ENCODE measurements at places on chromosomes 2 and 18.

DNA sequence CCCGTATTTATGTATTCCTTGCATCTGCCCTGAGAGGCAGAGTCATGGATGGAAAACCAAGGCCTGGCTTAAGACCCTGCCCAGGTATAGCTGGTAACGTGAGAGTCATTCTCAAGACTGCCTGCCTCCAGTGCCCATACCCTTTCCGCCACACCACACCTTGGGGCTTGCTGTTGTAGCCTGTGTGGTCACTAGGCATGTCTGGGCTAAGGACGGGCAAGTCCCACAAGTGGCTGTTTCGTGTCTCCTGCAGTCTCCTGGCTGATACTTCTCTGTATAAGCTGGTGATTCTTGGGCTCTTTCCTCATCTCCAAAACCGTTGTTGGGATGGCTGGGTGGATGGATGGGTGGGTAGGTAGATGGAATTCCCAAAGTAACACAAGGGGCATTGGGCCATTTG is 269.8 kb downstream of the KLHL29 start:
- DNase-seq: no peak

GRCh38 chr2:152454960-152455359 is 120.0 kb downstream of the FMNL2 start:
- DNase-seq: no peak

- no peak for DNase-seq
Observed at GRCh38 chr2:112579241-112579640, 5.2 kb upstream of the CHCHD5 start.

- peak; percentile 28 for DNase-seq
Observed at GRCh38 chr2:127428815-127429109, 10.5 kb downstream of the PROC start.

DNA sequence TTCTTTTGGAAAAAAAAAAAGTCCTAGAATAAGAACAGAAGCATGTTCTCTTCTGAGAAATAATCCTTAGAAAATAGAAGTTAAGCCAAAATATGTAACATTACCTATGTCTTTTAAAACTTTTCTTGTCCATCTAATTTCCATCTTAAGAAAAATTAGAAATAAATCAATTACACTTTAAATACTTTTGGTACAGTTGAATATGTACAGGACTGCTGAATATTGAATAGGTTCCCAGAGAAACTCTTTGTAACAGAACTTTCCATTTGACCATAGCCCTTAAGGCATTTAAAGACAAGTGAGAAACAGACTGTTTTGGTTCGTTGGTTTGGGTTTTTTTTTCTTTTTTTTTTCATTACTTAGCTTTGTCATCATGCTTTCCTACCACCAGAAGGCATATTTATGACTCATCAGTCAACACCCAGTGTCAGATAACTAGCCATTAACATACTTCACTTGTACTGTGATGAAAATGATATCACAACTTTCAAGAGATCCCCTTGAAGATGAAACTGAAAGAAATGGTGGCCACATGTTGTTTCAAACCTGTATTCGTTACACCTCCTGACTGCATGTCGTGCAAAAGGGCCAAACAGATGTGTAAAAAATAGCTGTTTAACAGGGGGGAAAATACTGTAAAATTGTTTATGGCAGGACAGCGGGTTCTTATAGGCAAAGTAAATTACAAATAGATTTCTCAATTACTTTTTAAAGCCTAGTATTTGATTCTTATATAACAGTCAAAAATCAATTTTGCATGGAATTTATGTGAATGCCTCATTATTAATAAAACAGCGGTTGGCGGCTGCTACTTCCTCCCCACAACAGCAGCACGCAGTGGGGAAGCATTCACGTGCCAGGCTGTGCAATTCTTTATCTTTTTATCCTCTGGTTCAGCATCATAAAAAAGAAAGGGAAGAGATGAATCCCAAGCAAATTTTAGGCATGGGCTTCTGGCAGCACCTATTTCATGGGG is 280.7 kb upstream of the HNRNPA3 start:
- DNase-seq: peak; percentile 62

DNA sequence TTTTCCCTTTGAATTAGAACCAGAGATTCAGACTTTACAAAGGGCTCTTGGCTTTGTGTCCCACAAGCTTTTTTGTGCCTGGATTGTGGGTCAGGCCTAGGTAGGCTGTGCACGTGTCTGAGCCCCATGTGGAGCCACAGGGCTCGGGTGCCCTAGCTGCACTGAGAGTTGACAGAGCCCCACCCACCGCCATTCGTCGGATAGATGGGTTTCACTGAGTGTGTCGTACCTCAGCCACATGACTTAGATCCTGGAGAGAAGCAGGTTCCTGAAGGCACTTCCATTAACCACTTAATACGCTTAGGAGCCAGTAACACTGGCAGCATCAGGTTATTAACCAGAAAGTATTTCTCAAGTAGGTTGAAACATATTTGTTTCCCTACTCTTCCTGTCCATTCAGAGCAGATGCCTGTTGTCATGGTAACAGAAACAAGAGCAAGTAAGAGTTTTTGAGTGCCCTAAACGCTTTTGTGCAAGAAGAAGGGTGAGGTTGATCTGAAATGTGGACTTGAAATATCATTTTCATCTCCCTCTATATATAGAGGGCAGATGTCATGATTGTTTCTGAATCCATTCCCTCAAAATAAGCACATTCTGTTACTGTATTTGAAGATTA is 30.0 kb downstream of the ADCYAP1 start:
- no peak for DNase-seq

- no peak for DNase-seq
Observed at GRCh38 chr2:207681431-207681830, 30.0 kb upstream of the CCNYL1 start.

GRCh38 chr18:43590182-43590903 is 313.1 kb upstream of the SYT4 start:
- DNase-seq: no peak

DNA sequence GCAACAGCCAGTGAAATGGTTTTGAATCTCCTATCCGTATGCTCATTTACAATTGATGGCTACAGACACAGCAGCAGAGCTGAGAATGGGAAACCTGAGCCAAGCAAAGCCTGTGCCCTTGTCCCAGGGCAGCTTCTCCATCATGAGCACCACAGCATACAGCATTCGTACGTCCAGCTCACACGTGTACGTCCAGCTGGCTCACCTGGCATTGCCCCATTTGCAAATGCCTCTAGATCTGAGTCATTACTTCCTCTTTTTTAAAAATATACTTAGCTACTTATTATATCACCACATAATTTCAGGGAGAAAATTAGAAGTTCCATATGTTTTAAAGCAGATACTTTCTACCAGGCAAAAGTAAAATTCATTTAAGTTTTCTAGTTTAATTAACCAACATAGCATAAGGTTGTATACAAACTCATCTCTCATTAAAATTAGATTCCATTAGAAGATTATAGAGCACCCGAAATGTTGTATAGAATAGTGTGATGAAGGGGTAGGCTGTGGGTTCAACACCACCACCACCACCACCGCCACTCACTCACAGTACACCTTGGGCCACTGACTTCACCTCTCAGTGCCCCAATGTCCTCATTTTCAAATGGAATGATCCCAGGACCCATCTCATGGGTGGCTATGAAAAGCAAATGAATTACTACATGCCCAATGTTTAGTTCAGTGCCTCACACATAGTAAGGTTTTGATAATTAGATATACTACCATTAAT is 31.4 kb upstream of the TMEM177 start:
- no peak for DNase-seq

GRCh38 chr18:23498117-23498516 is 5.2 kb upstream of the RMC1 start:
- DNase-seq: no peak

DNA sequence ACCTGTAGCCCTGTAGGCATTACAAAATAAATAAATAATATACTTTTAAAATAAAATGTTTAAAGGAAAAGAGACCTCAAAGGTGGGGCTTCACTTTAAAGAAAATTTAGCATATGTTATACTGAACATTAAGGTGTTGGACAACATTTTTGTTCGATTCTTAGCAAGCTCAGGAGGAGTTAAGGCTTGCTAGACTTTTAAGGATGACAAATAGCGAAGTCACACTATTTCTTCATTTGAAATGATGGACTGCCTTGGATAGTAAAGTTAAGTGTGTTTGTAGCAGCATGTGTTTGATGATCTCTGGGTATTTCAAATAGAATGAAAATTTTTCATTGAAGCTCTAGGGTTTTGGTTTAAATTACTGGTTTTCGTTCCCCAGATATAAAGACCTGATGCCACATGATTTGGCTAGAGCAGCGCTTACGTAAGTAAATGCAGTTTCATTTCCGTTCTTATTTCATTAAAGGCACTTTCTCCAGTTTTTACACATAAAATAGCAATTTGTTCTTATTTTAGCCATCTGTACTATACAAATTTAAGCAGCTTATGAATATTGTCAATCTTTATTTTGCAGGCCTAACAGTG is 24.9 kb downstream of the HADHB start:
- no peak for DNase-seq

DNA sequence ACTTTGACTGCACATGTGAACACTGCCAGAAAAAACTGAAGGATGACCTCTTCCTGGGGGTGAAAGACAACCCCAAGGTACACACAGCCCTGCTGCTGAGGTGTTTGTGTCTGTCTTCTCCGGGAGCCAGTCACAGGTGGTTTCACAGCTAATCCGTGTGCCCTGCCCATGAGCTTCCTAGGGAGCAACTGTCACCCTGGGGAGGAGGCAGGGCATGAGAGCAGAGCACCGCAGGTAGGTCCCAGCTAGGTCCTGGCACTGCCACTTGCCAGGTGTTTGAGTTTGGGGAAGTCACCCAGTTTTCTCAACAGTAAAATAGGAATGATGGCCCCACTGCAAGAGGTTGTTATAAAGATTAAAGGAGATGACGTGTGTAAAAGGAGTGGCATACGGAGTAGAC is 29.1 kb downstream of the SMYD1 start:
- DNase-seq: no peak

DNA sequence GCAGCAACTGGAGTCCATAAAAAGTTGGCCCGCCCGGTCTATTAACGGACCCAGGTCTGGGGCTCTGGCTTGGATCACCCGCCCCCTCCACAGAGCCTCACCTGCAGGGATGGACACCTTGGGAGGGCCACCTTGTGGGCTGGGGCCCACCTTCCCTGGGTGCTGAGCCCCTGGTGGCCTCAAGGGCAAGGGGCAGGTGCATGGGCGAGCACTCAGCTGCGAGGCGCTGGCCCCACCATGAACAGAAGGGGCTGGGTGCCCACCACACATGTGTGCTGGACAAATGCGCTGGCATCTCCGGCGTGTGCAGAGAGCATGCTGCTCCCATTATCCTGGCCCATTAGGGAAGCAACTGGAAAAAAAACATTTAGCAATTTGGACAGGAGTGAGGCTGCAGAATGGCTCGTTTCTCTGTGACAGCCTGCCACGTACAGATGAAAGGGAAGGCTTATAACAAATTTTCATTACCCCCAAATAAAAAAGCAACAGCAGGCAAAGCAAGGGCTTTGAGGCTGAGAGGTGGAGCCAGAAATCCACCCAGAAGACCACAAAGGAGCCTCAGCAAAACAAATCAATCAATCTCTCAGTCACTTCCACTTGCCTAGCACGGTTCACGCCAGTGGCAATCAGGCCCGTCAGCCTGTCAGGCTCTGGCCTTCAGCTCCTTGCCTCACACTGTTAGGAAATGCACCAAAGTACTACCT is 253.1 kb upstream of the ZNF521 start:
- no peak for DNase-seq

DNA sequence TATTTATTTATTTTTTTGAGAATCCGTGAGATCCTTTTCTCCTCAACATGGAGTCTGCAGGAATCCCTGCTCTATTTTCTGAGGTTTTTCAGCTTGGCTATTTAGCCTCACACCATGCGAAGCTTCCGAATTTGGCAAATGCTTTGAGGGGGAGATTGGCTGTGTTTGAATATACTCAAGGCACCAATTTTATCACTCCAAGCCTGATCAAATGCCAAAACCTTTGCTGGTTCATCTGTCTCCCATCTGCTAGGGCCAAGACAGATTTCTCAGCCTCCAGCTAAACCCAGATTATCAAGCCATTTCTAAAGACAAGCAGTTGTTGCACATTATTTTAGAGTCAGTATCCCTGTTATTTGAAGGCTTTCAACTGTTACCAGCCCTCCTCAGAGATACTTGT is 295.7 kb downstream of the XIRP2 start:
- DNase-seq: no peak

DNA sequence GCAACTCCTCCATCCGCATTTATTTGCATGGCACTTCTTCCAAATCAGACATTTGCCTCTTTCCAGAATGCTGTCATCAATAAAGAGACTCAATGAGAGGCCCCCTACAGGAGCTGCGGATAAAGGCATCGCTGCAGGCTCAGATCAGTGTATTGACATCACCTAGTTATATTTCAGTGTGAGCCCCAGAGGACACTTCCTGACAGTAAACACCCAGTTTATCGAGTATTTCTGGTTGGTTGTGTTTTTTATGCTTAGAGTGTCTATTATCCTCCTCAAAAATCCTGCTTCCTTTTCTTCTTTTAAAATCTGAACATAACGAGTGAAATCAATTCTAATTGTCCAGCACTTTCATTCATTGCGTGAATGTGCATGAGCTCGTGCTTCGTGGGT is 38.8 kb downstream of the NRP2 start:
- no peak for DNase-seq

- no peak for DNase-seq
Observed at GRCh38 chr2:219486380-219486959, 12.2 kb upstream of the GMPPA start.

GRCh38 chr2:30412047-30412683 is 34.9 kb upstream of the LCLAT1 start:
- DNase-seq: no peak

DNA sequence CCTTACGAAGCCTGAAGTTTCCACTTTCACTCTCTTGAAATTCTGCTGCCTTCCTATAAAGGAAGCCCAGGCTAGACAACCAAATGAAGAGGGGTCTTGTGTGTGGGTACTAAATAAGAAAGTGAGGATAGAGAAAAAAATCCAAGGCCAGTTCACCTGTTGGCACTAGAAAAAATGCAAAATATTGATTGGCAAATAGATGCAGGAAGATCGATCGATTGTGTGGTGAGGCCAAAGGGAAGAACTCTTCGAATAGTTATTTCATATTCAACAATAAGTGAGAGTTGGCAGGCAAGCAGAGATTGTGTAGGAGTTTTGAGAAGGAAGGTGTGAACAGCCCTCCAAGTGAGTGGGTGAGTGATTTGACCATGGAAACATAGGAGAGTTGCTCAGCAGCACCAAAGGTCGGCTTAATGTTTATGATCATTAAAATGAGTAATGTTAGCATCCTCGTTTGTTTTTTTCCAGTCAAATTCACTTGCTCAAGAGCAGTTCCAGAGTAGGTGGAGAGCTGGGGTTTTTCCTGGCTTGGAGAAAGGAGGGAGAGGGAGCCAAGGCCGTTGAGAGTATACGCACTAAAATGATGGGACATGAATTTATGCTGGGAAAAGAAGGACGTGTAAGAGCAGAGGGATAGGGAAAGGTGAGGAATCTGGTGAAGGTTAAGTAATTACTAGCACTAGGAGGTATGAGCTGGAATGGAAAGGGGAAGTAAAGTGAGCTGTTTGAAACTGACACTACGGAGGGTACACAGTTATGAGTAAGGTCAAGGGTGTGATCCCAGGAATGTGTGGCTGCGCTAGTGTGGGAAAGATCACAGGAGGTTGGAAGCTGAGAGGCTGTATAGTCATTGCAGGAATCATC is 1.1 kb upstream of the NAPG start:
- DNase-seq: no peak

Data from stimulated activated effector memory CD8-positive, alpha-beta T cell treated with anti-CD3 and anti-CD28 coated beads, Interleukin-12 subunit alpha, Interleukin-12 subunit beta, amount 100 ng/mL, for 72 hours (primary cell).